ENCODE measurements at places on chromosomes 16 and 17.
A peak's percentile ranks its signal among the peaks of the same experiment; 100 is the strongest.

DNA sequence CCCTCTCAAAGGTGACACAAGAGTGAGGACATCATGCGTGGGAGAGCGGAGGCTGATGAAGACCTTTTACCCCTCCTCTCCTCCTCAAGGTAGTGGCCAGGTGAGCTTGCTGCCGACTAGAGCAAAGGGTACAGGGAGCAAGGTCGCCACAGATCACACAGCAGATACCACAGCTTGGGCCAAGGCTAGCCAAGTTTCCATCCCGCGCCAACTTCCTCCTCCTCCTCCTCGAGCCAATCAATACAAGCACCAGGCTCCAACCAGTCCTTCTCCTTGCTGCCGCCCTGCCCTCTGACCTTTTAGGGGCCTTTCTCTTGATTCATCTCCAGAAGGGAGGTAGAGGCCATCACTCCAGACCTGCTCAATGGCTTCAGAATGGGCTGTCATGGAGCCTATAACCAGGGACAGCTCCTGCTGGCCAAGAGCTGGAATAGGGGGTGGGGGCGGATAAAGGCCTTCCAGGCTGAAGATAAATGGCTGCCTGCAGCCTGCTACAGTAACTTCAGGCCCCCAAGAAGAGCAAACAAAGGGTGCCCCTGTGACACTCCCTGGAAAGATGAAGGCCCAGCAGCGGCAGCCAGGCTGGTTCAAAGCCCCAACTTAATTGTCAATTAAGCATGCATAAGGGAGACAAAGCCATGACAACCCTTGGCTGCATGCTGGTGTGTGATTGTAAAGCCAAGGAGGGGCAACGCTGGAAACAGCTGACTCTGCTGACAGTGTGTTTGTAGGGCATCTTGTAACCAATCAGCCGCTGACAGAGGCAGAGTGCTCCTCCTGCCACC, 17.8 kb downstream of the HNF1B start:
- ATAC-seq = no peak

- ATAC-seq = no peak
Measured at GRCh38 chr17:81006891-81007290, 15.2 kb downstream of the CHMP6 start.

- ATAC-seq = no peak
Measured at GRCh38 chr17:49875685-49876084, 27.8 kb upstream of the TAC4 start.

- ATAC-seq = peak; percentile 34
Measured at GRCh38 chr16:31216422-31217135, at the start of gene PYDC1. Gene PYDC1 (minus strand): TSS chr16:31217135. CDS start chr16:31217028, 107 bp downstream.

- peak; percentile 52 for ATAC-seq
Measured at GRCh38 chr17:66727634-66728570, 107.0 kb upstream of the CACNG5 start.

- no peak for ATAC-seq
Measured at GRCh38 chr17:288802-289356, 63.7 kb downstream of the RPH3AL start.

DNA sequence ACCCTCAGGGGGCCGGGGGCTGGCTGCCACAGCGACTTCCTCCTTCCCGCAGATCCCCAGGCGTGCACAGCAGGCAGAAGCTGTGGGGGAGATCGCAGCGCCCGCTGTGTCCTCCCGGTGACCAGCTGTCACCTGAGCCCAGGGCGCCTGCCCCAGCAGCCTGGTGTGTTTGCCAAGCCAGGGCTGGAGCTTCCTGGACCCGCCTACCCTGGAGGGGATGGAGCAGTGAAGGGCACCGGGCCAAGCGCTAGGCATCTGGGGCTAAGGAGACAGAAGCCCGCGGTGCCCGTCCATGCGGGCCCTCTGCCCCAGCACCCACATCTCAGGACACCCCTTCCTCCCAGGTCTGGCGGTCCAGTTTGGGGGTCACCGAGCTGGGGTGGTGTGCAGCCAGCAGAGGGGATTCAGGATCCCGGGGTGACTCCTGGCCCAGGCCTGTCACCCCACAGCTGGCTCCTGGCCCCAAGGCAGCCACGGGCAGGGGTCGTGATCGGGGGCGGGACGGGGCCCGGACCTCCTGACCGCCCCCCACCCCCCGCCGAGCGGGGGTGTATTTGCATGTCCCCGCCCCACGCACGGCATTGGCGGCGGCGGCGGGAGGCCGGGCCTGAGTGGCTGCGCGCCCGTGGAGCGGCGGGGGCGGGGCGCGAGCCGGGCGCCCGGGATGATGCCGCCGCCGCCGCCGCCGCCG, at the start of gene RAB26:
Gene RAB26, plus strand, starts transcription at position 645 of the 691 bp plus-strand sequence. CDS start 159 bp downstream, outside the sequence.
- peak; percentile 53 for ATAC-seq

DNA sequence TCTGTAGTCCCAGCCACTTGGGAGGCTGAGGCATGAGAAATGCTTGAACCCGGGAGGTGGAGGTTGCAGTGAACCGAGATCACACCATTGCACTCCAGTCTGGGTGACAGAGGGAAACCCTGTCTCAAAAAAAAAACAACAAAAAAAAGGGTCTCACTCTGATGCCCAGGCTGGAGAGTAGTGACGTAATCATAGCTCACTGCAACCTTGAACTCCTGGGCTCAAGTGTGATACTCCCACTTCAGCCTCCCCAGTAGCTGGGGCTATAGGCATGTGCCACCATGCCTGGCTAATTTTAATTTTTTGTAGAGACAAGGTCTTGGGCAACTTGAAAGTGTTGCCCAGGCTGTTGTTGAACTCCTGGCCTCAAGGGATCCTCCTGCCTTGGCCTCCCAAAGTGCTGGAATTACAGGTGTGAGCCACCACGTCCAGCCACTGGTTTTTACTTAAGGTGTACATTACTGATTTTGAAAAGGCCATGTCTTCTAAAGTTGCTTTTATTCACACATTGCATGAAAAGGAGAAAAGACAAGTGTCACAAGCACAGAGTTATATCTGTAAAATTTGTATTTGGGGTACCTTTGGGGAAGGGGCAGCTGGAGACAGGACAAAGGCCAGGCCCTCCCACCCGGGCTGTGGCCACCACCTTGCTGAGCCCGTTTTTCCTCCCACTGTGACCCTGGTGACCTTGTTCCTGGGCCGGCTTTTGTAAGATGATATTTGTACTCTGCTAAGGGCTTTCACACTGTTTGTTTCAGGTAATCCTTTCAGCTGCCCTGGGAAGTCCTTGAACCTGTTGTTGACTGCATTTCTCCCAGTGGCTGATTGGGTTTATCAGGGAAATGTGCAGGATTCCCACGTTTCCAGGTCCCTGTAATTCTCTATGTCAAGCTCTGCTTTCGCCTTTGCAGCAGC, 11.5 kb downstream of the GPT2 start:
- no peak for ATAC-seq

DNA sequence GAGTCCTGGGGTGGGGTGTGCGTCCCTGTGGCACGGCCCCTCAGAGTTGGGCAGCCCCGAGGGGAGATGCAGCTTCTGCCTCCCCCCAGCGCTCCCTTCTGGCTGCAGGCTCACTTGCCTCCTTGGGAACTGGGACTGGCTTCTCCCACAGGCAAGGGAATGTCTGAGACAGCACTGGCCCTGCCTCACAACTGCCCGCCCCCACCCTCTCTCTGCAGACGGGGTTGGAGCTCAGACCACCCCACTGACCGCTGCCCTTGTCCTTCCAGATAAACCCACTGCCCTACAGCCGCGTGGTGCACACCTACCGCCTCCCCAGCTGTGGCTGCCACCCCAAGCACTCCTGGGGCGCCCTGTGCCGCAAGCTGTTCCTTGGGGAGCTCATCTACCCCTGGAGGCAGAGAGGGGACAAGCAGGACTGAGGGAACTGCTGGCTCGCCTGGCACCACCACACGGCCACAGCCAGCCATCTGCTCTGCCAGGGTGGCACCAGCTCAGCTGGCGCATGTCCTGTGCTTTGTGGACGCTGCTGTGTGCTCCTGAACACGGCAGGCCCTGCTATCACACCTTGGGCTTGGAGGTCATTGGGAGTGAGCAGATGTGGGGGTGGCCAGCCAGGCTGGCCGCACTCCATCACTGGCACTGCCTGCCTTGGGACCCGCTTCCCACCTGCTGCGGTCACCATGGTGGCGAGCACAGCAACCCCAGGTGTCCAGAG, 7.1 kb upstream of the RAB40C start:
- no peak for ATAC-seq

- no peak for ATAC-seq
Measured at GRCh38 chr17:33401249-33401648, 108.2 kb upstream of the ASIC2 start.

GRCh38 chr17:31072186-31072585, 22.6 kb upstream of the NF1 start:
- no peak for ATAC-seq

GRCh38 chr17:63934183-63935112, 2.3 kb upstream of the CD79B start:
- no peak for ATAC-seq

- no peak for ATAC-seq
Measured at GRCh38 chr17:67385122-67385988, 8.3 kb downstream of the PITPNC1 start.

DNA sequence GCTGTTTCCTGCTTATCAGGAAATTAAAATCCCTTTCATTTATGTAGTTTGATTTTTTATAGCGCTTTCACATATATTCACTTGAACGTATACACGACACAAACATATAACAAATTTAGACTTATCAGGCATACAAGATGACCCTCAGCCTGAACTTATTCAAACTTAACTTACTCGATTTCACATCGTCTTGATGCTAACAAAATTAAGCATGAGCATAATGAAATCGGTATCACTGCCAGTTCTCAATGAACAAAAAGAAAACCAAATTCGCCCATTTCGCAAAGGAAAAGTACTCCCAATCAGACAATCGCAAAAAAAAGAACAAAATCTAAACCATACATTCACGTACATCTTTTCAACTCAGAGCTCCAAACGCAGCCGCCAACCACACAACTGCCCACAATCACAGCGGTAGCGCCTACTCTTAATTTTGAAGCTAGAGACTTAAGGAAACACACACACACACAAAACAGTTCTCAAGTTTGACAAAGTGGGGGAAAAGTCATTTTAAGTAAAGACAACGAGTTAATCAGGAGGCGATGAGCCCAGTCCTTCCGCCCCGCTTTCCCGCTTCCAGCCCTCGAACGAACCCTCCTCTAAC, 1.1 kb downstream of the GJC1 start:
- ATAC-seq = peak; percentile 11

DNA sequence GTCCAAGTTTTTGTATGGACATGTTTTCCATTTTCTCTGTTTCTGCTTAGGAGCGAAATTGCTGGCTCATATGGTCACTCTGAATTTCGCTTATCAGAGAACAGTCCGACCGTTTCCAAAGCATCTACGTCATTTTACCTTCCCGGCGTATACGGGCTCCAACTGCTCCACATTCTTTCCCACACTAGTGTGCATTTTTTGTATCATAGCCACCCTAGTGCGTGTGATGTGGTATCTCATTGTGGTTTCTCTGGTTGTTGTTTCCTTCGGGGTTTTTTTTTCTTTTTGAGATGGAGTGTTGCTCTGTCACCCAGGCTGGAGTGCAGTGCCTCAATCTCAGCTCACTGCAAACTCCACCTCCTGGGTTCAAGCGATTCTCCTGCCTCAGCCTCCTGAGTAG, 31.0 kb upstream of the BHLHA9 start:
- ATAC-seq = peak; percentile 21

GRCh38 chr17:50563092-50563511, 2.6 kb downstream of the CACNA1G start:
- no peak for ATAC-seq

DNA sequence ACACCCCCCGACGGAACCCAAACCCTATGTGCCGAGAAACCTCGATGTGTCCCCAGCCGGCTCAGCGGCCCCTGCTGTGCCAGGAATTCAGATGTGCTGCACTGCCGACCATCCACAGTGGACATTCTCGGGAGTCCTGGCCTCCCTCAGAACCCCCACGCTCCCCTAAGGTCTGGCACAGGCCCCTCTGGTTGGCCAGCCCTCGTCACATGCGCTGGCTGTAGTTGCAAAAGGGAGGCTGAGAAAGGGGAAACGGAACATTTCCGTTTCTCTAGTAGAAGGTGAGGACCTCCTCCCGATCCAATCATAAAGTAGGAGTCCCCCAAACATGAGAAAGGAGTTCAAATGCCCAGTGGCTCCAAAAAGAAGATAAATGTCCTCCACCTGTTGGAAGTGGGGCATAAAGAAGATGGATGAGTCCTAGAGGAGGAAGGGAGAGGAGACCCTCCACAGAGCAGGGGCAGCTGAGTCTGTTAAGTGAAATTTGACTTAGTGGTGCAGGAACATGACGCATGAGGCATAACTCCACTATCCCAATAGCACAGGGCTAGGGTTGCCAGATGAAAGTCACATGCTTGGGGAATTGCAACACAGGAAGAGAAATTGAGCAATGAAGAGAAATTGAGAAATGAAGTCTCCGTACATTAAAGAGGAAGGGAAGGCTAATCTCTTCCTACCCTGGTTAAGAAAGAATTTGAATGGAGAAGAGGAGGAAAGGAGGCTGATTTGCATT, 49.3 kb upstream of the WSB1 start:
- no peak for ATAC-seq

- no peak for ATAC-seq
Measured at GRCh38 chr17:81680150-81680549, 3.4 kb downstream of the ARL16 start.

DNA sequence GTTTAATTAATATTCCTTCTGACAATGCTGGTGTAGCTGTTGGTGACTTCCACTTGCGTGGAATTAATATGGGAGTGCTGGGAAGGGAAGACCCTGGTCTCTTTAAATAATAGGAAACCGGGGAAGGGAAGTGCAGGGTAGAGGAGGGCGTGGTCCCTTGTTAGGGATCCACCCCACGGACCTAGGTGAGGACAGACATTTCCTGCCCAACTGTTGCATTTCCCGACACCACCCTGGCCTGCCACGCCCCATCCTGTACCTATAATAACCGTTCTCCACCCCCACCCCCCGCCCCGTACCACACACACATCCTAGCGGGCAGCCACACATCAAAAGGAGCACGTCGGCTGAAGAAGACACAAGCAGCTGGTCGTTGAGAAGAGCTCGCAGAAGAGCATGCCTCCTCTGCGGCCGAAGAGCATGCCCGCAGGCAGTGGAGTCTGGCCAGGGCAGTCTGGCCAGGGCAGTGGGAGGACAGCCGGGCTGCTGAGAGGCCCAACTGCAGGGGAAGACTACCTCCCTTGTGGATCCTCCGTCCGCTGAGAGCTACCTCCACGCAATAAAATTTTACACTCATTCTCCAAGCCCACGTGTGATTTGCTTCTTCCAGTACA, 36.8 kb upstream of the MMD start:
- no peak for ATAC-seq

DNA sequence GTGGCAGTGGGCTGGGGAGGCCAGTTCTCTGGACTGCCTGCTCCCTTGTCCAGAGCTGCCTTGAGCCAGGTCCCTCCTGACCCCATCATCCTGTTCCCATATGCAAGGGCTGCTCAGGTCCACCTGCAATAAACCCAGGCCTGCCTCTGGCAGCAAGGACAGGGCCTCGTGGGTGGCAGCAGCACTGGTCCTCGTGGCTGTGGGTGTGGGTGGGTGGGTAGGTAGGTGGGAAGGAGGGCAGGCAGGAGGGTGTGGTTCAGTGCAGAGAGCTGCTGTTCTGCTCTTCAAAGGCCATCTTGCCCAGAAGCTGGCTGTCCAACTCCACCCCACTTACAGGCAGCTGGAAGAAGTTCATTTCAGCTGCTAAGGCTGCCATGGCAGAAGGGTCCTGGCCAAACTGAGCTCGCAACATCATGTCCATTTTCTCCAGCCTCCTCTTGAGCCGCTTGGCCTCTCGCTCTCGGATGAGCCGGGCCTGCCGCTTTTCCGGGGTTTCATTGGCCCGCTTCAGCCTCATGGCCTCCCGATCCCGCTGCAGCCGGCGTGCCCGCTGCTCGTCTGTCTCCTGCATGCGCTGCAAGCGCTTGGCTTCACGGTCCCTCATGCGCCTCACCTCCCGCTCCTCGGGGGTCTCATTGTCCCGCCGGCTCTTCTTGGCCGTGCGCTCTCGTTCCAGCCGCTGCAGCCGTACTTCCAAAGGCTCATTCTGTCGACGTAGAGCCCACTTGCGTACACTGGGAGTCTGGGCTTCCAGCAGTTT, 14.2 kb downstream of the ATXN1L start:
- ATAC-seq = no peak

Measured in activated T-helper 17 cell treated with anti-CD3 and anti-CD28 coated beads, Interleukin-2, amount 50 U/mL, for 72 hours (primary cell).